ENCODE measurements at places on chromosomes 4 and X.

- DNase-seq, result no peak
Observed at GRCh38 chrX:50858548-50858947, 44.6 kb upstream of the SHROOM4 start.

DNA sequence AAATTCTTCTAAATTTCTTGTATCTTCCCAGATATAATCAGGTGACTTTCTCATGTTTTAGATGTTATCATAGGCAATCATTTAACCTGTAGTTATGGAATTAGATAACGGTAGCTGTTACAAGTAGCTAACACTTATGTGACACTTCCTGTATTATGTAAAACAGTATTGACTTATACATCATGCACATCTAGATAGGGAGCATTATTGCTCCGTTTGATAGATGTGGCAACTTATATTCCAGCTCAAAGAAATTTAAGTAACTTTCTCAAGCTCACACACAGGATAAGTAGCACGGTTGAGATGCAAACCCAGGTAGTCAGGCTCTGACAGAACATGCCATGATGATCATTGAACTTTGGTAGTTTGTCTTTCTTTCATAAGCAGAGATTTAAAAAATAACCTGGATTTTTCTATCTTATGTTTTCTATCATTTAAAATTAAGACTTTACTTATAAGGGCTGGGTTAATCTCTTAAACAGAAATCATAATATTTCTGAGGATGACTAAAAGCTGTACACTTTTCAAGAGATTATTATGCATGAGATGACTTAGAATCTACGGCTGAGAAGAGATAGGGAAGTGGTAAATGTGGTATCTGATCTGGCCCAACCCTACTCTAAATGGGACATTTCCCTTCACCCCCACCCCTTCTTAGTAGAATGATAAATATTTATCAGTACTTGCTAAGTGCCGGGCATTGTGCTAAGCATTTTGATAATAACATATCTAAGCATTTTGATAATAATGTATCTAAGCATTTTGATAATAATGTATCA is 69.1 kb upstream of the HPGD start:
- no peak for DNase-seq

DNA sequence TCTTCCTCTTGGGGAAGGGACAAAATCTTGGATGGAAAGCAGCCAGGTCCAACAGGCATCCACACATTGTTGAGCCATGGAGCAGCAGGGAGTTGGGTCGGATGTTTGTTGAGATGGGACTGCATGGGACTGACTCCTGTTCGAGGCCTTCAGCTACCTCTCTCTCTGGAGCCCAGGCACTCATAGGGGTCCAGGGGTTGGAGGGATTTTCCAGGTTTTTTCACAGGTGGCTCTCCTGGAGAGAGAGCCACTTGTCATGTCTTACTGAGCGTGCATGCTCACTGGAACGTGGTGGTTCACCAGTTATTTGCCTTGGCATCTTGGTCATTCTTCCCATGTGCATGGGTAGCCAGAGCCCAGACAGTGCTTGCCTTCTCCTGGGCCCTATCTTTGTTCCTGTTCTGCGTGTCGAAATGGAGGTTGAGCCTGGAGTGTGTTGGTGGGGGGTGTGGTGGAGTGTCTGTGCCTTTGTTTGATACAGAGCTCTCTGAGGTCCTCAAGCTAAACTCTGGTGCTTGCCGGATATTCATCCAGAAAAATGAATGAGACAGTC is 60.6 kb downstream of the NBDY start:
- no peak for DNase-seq

- no peak for DNase-seq
Observed at GRCh38 chr4:130077275-130077674, 981.3 kb downstream of the C4orf33 start.

GRCh38 chrX:133953078-133953477 is 32.3 kb downstream of the GPC3 start:
- DNase-seq, result no peak

GRCh38 chr4:154329939-154330338 is 161.7 kb downstream of the DCHS2 start:
- DNase-seq, result no peak

- DNase-seq, result no peak
Observed at GRCh38 chrX:2632533-2633504, 58.3 kb upstream of the CD99 start.

DNA sequence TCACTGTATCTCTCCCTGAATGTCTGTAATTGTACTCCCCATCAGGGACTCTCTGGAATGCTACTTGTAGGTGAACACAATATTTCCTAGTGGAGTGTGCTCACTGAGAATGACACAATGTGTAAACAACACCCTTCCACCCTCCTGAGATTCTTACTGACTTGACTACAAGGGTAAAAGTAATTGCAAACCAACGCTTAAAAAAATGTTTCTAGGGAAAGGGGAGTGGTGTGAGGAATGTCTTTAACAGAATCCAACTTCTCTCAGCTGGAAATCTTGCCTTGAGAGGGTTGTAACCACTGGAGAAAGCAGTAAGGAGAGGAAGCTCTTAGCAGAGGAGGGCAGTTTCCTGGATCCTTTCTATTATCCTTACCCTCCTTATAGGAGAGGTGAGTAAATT is 5.1 kb upstream of the RAPGEF2 start:
- DNase-seq, result no peak

DNA sequence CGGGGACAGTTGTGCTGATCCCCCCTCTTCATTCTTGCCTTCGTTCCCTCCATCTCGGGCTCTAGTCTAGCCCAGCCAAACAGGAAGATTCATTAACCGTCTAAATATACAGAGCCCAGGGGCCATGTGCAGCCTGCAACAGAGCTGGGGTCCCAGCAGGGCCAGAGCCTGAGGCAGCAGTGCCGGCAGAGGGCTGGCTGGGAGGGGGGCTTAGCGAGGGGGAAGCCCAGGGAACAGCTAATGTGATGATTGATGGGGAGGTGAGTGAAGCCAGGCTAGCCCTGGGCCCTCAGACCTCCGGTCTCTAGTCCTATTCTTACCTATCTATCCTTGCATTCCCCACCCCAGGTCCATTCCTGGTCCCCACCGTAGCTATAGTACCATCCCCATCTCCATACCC is 22.3 kb downstream of the EFNB1 start:
- no peak for DNase-seq

DNA sequence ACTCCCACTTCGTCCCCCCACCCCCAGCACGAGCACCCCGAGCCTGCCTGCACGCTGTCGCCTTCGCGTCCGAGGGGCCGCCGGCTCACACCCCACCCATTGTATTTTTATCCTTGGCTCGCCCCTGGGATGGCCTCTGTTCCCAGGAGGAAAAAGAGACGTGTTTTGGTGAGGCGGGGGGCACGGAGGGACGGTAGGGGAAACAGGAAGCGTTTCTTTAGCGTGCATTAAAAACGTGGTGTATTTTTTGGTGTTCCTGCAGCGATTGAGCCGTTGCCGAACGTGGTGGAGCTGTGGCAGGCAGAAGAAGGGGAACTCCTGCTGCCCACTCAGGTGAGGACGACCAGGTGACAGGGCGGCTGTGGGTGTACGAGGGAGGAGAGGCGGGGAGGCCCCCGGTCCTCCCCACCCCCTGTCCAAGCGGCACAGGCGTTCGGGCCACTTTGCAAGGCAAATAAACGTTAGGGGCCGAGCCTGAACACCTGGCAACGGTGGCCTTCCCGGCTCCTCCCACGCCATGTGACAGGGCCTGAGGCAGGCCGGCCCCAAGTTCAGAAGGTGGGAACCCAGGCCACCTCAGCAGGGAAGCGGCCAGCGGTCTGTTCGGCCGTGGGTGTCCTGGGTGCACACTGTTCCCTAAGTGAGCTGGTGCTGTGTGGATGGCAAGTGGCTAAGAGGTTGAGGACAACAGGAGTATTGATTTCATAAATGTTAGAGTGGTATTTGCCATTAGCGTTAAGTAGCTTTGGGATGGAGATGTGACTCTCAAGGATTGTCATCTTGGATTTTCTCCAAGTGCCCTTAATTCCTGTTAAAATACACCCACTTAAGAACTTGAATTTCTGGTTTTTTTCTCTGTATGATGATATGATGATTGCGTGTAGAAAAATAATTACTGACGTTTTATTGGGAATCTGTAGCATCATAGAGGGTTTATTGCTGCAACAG is 1.1 kb downstream of the TMEM131L start:
- peak; percentile 51 for DNase-seq

- no peak for DNase-seq
Observed at GRCh38 chr4:76533314-76533713, 98.3 kb downstream of the SHROOM3 start.

DNA sequence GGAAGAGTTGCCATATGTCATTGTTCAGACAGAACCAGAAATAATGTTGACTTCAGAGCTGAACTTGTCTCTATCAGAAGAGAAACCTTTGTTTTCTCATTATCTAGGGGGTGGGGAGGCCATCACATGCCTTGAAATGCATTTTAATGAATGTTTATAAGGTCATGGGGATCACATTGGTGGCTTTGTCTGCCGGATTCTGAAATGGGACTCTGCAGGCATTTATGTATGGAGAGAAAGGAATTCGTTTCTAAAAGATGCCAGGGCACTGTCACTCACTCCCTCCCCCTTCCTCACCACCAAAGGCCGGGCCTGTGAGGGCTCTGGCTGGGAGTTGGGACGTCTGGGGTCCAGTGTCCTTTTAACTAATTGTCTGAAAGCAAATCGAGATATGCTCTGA is 102.2 kb downstream of the MAMLD1 start:
- DNase-seq, result no peak

DNA sequence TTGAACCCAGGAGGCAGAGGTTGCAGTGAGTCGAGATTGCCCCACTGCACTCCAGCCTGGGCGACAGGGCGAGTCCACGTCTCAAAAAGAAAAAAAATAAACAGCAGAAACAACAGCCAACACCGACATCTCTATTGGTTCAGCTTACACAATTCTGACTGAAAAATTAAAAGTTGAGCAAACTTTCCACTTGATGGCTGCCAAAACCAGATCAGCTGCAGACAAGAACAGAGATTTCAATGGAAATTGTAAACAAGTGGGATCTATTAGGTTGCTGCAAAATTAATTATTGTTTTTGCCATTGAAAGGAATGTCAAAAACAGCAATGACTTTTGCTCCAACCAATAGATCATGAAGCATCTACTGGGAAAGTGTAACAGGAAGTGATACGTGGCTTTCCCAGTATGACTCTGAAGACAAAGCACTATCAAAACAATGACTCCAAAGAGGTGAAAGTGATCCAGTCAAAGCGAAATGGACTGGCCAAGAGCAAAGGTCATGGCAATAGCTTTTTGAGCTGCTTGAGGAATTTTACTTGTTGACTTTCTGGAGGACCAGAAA is 26.3 kb downstream of the UPF3B start:
- DNase-seq, result no peak

DNA sequence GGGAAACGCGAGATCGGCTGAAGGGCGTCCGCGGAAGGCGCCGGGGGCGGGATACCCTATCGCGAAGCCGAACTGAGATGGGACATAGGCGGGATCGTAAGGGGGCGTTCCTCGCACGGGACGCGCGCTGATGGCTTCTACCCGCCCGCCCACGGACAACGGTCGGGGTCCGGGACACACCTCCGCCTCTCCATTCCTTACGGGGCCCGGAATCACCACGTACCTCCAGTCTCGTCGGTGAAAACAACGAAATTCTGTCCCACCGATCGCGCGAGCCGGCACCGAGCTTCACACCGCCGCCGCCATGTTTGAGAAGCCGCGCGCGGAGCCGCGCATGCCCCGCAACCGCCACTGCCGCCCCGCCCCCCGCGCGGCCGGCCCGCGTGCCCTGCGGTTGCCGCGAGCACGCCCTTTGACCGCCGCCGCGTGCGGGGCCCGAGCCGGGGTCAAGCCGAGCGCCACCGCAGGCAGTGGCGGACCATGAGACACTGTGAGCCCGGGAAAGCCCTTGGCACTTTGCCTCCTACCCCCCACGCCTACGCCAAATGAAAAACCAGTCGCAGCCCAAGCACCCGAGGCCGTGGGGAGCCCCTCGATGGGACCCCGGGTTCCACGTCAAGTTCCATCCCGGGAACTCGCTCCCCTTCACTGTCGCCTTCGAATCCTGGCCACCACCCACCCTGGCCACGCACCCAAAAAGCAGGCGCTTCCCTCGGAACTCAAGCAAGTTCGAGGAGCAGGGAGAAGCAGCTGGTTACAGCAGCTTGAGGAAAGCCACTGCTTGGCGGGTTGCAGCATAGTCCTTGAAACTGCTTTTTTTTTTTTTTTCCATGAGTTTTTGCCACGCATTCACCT is at the start of gene SCML2:
Gene SCML2 (minus strand): TSS at position 320 of the 855 bp plus-strand sequence. CDS start 20,617 bp downstream, outside the sequence.
- peak; percentile 26 for DNase-seq

GRCh38 chr4:65393078-65393477 is 277.2 kb downstream of the EPHA5 start:
- no peak for DNase-seq

GRCh38 chrX:154408659-154409221 is 314 bp downstream of the DNASE1L1 start:
- DNase-seq, result no peak

DNA sequence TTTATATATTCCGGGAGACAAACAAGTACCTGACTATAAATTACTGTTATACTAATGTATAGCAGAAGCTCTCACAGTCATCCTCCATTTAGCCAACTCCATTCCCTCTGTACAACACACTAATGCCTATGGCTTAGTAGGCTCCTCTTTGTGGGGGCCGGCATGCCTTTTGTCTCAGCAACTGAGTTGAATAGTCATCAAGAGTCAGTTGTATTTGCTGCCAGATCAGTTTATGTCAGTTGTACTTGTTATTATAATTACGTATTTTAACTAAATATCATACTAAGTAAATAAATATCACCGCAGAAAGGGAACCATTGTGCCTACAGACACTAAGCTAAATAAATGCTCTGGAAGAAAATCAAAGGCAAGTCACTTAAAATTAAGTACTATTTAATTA is 9.9 kb downstream of the PRMT9 start:
- DNase-seq, result no peak

GRCh38 chr4:25310066-25310802 is 2.3 kb upstream of the ZCCHC4 start:
- DNase-seq, result no peak

DNA sequence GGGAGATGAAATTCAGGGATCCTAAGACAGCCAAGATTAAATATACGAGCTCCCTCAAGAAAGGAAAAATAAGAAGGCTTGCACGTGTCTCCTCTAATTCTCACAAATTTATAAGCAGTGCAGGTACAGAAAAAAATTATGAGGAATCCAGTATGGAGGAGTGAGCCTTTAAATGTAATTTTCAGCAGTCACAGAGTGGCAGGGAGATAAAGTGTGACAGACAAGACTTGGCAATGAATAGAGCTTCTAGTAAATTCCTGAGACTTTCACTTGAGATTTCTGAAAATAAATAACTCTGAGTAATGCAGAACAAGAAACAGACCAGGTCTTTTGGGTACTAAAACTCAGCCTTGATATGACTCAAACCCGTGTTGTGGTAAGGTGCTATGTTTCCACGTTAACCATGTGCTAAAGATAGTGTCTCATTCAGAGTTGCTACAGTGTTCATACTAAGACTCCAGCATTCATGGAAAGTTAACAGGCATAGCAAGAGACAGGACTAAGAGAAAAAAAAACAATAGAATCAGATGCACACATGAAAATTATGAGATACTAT is 119.8 kb downstream of the SPOCK3 start:
- DNase-seq, result no peak

- no peak for DNase-seq
Observed at GRCh38 chr4:38612646-38613414, 51.2 kb upstream of the KLF3 start.

- no peak for DNase-seq
Observed at GRCh38 chr4:93072292-93072691, 756.3 kb upstream of the ATOH1 start.
